ENCODE measurements at places on chromosomes 3 and 15. TPM values are rescaled to one million over a fixed set of nuclear protein-coding genes. Genes with fewer than 3 reads are reported as not detected.

GRCh38 chr3:100615684-100616083 is 6.3 kb downstream of the ADGRG7 start:
- no peak for DNase-seq

The SAMMSON gene
- total RNA-seq, result not detected

The SCAANT1 gene
- not detected for total RNA-seq

DNA sequence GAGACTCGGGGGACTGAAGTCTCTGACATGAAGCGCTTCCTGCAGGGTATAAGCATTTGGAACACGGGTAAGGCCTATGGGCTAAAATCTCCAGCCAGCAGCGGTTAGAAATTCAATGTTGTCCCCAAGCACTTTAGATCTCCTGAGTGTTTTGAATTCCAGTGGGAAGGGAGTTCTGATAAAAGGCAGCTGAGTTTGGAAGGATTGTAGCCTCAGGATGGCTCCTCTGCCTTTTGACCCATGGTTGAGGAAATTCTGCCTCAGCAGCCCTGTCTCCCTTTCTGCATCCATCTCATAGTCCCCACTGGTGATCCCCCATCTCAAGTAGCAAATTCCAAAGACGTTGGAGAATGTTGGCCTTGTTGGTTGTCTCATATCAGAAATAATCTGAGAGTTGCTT is 24.2 kb upstream of the HACD2 start:
- no peak for DNase-seq

DNA sequence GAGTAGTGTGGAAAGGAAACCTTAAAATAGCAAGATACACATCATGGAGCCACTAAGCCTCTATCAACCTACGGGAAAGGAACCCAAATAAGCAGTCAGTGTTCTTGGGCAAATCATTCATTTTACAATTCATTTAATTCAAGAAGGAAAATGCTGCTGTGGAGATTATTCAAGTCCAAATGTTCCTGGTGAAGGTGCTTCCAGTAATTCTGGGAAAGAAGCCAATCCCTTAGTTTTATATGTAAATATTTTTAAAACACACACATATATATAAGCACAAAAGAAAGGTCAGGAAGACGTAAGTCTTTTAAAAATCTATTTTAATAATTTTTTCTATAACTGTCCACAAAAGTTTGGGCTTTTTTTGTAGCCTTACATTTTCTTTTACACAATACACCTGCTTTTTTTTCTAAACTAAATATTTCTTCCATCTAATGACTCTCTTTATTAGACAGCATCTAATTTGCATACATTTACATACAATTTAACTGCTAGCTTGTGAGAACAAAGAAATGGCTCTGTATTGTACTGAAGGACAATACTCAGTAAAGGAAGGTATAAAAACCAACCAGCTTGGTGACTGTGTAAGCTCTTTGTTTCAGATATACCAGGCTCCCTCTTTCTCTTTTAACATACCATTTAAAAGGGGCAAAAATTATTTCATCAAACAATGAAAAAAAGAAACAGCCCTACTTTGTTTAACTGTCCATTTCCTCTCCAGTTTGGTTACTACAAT is 269.5 kb downstream of the ZBTB20 start:
- DNase-seq, result no peak

The OSTN gene
- not detected for total RNA-seq

Measured in Right ventricle myocardium superior (tissue), 1 donor.